ENCODE measurements at places on chromosomes 5 and 9.
A peak's percentile ranks its signal among the peaks of the same experiment; 100 is the strongest.

- no peaks in the 10 kb centered on the region for H3K4me1 ChIP-seq
- no peak for DNase-seq
- no peak overlapping the region for H3K27ac ChIP-seq
- peaks cover 11% of the 10 kb centered on the region for H3K36me3 ChIP-seq
- H3K4me3 ChIP-seq = no peak overlapping the region
These were observed 8.3 kb downstream of the DTWD2 start for GRCh38 chr5:118980017-118980416.

- no peak overlapping the region for H3K27ac ChIP-seq
- H3K27me3 ChIP-seq = no peaks in the 10 kb centered on the region
- no peak overlapping the region for H3K4me3 ChIP-seq
These were observed 337.0 kb upstream of the SMC2 start for GRCh38 chr9:103757062-103757461.

DNA sequence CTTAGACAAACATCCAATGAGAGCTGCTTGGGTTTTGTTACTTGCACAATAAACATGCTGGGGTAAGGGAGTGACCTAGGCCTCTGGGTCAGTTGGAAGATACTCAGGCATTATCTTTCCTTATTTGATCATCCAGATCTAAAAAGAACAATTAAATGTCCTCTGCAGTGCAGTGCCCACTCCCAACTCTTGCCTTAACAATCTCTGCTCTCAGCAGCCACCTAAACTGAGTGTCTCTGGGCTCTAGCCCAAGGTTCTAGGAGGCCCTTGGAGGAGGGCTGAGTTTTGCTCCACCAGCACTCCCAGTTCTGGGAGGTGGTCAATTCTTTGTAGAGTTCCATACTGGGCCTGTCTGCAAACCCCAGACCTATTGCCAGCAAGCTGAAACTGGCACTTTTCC, 1.8 kb downstream of the MCIDAS start:
- H3K27ac ChIP-seq = no peak overlapping the region
- no peak overlapping the region for H3K4me3 ChIP-seq
- peaks cover 24% of the 10 kb centered on the region for H3K27me3 ChIP-seq
- H3K36me3 ChIP-seq = no peaks in the 10 kb centered on the region

DNA sequence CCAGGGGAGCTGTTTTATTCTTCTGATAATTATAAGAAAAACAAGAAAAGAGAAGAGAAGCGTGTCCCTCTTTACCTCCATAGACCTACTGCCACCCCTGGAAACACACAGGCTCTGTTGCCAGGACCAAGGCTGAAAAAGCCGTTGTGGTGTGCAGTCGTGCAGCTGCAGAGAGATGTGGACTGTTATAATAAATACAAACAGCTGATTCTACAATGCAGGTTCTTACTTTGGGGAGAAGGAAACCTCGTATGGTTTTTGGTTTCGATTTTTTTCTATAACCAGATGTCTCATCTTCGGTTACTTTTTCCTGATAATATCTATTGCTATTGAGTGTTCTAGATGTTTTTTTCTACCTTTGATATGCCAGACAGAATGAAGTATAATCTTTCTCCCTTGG, 28.1 kb downstream of the FYB1 start:
- no peak for DNase-seq
- no peak overlapping the region for H3K4me3 ChIP-seq
- H3K4me1 ChIP-seq = peaks cover 14% of the 10 kb centered on the region

GRCh38 chr5:138878437-138879235, 3.5 kb upstream of the LRRTM2 start:
- H3K36me3 ChIP-seq = no peaks in the 10 kb centered on the region
- DNase-seq = no peak
- H3K27me3 ChIP-seq = no peaks in the 10 kb centered on the region
- H3K4me1 ChIP-seq = peaks cover 44% of the 10 kb centered on the region
- no peak overlapping the region for H3K4me3 ChIP-seq

- no peak for DNase-seq
- H3K4me3 ChIP-seq = no peak overlapping the region
- H3K27ac ChIP-seq = no peak overlapping the region
These were observed 22.3 kb upstream of the RNF130 start for GRCh38 chr5:180093651-180094382.

- no peak for DNase-seq
- no peak overlapping the region for H3K4me3 ChIP-seq
- peaks cover 33% of the 10 kb centered on the region for H3K36me3 ChIP-seq
- H3K4me1 ChIP-seq = peaks cover 14% of the 10 kb centered on the region
- H3K27ac ChIP-seq = no peak overlapping the region
These were observed 2.4 kb downstream of the BBLN start for GRCh38 chr9:128162215-128163026.

GRCh38 chr5:150642991-150643710, 2.7 kb downstream of the SYNPO start:
- H3K4me1 ChIP-seq = peaks cover 84% of the 10 kb centered on the region
- H3K4me3 ChIP-seq = peak overlapping the region; percentile 19
- no peak for DNase-seq
- H3K27ac ChIP-seq = no peak overlapping the region
- H3K36me3 ChIP-seq = peaks cover 2% of the 10 kb centered on the region

DNA sequence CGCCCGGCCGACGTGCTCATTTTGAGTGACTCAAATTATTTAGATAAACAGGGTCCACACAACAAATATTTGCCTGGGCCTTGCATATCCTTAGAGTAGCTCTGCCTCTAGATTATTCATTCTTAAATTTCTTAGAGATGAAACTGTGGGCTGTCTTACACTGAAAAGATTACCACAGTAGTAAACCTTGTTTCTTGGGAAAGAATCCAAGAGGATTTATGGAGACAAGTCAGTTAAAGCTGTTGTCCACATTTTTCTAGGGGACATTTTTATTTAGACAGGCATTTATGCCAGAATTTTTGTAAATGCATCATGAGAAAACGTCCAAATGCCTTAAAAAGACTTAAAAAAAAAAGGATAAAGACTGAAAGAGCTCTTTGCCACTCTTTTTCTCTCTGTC, 32.6 kb upstream of the RANBP3L start:
- H3K4me1 ChIP-seq = no peaks in the 10 kb centered on the region
- no peaks in the 10 kb centered on the region for H3K27me3 ChIP-seq
- DNase-seq = no peak
- H3K4me3 ChIP-seq = no peak overlapping the region

GRCh38 chr5:98827161-98827560, 53.7 kb downstream of the RGMB start:
- H3K36me3 ChIP-seq = no peaks in the 10 kb centered on the region
- no peaks in the 10 kb centered on the region for H3K27me3 ChIP-seq
- peak; percentile 75 for DNase-seq
- H3K4me3 ChIP-seq = no peak overlapping the region
- H3K27ac ChIP-seq = no peak overlapping the region

DNA sequence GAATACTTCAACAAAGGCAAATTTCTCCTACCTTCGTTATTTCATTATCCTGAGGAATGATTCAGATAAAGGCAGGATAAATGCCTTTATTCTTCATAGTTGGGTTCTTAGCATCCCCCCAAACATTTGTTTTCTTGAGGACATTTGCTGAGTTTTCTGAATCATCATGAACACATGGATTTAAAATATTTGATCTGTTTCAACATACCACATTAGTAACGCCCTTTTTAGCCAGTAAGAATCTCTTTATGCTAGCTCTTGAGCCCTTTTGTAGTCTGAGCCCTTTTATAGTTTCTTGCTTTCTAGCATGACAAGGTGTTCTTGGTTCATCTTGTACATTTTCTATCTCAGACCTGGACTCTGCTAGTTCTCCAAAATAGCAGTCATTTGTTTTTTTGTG, 27.9 kb downstream of the SKIC3 start:
- H3K4me3 ChIP-seq = no peak overlapping the region
- no peak for DNase-seq
- no peaks in the 10 kb centered on the region for H3K4me1 ChIP-seq

DNA sequence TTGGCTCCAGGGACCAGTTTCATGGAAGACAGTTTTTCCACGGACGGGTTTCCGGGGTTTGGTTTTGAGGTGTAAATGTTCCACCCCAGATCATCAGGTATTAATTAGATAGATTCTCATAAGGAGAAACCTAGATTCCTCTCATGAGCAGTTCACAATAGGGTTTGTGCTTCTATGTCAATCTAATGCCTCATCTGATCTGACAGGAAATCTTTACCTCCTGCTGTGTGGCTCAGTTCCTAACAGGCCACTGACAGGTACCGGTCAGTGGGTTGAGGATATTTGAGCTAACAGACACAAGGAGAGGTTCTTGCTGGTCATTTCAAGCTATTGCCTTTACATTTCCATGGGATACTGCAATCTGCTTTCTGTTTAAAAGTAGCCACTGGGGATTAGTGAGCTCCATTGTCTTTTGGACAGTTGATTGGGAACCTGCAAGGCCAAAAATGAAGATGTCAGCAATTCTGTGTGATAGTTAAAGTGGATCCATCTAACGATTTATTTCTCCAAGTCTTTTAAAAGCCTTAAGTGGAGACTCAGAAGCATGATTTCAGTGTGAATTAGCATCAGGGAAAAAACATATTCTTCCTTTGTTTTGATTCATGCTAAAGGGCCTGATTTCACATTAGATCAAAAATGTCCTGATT, 38.6 kb downstream of the MRPS30 start:
- H3K27me3 ChIP-seq = no peaks in the 10 kb centered on the region
- no peaks in the 10 kb centered on the region for H3K4me1 ChIP-seq
- no peak overlapping the region for H3K4me3 ChIP-seq
- H3K36me3 ChIP-seq = no peaks in the 10 kb centered on the region
- no peak overlapping the region for H3K27ac ChIP-seq
- no peak for DNase-seq
